Stimulated activated CD8-positive, alpha-beta memory T cell treated with anti-CD3 and anti-CD28 coated beads, Interleukin-7, amount 100 ng/mL, for 1 hour (primary cell): ENCODE measurements at places on chromosomes 3 and 15.

DNA sequence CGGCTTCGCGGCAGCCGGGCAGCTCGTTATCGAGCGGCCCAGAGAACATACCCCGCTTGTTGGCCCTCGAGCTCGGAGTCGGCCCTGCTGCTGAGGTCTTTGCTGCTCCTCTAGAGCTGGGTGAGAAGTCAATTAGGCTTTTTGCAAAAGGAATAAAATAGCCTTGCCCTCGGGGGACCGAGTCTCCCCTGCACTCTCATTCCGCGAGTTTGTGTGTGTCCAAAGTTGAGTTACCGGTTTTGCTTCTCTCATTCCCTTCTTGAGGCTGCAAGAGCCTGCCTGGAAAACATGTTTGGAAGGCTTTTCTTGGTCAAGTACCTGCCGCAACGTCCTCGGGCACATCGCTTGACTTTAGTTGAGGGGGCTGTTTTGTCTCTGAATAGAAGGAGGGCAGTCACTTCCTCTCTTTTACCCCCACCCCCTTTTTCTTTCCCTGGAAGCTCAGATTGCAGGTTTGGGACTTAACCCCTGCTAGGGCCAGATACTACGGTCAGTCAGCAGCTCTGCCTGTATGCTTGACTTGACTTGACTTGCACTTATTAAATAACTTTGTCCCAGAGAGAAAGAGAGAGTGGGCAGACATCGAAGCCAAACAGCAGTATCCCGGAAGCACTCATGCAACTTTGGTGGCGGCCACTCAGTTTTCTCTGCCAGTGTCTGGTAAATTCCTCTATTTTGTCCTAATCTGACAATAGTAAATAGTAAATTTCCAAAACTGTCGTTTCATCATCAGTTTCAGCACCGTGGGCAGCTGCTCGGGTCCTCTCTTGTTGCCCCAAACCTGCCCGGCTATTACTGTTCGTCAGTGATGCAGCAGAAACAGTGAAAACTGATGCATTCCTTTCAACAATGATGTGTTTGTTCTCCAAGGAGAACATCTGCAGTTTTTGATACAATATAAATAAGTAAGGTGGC lies 609 bp downstream of the RNF13 start:
- DNase-seq, result no peak

DNA sequence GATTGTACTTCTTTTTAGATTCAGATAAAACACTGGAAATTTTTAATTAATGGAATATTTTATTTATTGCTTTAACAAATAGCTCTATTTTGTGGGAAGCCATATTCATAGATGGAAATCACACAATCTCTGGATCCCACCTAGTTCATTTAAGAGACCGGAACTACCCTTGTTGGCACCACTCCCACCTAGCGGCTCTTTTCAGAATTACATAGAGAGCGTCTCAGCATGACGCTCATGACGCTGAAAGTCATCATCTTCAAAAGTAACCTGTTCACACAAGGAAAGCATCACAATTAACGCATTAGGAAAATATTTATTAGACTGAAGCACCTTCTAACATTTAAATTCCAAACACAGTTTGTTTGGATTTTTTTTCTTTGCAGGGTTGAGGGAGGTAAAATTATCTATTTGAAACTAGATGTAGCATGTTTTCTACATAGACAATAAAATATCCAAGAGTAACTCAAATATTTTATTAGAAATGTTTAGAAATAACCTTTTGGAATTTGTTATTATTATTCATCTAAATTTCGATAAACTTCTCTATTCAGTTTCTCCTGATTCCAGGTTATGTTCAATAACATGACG lies 214.9 kb upstream of the ARRDC4 start:
- no peak for DNase-seq

- no peak for DNase-seq
Observed at GRCh38 chr15:26974120-26974780, 3.3 kb downstream of the GABRG3 start.

DNA sequence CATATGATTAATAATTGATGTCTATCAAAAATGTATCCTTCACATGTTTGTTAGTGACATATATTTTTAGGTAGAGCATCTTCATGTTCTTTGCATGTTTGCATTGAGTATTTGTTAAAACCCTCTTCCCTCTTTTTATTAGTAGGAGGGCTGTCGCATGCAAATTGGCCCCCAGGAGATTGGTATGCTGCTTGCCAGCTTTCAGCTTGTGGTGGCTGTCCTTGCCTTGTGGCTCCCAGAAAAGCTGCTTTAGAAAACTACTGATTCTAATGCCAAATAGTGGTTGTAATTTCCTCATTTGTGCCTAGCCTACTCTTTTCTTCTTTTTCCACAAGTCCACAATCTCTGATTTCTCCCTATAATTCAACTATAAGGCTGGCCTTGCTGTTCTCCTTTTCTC lies 886.8 kb downstream of the VGLL3 start:
- DNase-seq, result no peak
